ENCODE measurements at places on chromosomes 11 and 22.

DNA sequence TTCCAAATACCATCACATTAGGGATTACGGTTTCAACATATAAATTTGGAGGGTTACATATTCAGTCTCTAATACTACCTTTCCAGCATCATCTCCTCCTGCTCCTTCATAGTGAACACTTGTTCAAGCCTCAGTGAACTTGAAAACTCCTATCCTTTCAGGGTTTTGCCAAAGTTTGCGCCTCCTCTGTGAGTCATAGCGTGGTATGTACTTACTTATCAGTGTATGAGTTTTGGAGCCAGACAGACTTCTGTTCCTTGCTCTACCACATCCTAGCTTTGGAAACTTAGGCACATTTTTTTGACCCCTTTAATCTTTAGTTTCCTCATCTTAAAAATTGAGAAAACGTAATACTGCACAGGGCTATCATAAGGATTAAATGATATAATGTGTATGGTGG, 160.1 kb upstream of the ZC3H12C start:
- DNase-seq = no peak

DNA sequence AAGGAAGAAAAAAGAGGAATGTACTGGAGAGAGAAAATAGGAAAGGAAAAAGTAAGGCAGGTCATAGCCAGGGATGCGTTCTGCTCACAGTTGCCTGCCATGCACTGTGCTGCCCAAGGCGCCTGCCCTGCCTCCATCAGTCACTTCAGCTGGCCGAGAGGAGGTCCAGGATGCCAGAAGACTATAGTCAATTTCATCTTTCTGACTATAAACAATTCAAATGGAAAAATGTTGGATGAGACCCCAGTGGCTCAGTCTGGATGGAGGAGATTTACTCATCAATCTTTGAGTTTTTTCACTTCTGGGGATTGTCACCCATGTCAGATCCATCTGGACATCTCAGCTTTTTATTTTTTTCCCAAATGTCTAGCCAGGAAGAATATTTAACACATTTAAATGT, 36.7 kb upstream of the CLMP start:
- DNase-seq = no peak

DNA sequence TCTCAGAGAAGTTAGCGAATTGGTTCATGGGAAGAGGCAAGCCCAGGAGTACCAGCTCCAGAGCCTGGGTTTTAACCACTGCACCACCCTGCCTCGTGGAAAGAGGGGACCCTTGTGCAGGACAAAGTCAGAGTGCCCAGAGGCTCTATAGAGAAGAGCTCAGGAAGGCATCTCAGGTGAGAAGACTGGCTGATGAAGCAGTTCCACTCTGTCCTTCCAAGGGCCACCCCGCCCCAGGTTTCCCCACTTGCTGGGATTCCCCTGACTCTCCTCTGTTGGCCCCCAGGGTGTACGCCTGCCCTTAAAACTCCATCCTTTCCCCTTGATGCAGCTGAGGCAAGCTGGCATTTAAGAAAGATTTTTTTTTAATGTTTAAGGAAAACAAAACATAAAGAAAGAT, 265.8 kb downstream of the BUD13 start:
- no peak for DNase-seq

GRCh38 chr22:47023871-47024270, 261.4 kb downstream of the TBC1D22A start:
- no peak for DNase-seq

- no peak for DNase-seq
Measured at GRCh38 chr11:57368845-57369232, 12.1 kb downstream of the PRG3 start.

GRCh38 chr11:58992489-58992888, 53.2 kb downstream of the GLYATL1 start:
- DNase-seq = no peak

GRCh38 chr22:48635816-48636215, 1191.9 kb downstream of the BRD1 start:
- no peak for DNase-seq

DNA sequence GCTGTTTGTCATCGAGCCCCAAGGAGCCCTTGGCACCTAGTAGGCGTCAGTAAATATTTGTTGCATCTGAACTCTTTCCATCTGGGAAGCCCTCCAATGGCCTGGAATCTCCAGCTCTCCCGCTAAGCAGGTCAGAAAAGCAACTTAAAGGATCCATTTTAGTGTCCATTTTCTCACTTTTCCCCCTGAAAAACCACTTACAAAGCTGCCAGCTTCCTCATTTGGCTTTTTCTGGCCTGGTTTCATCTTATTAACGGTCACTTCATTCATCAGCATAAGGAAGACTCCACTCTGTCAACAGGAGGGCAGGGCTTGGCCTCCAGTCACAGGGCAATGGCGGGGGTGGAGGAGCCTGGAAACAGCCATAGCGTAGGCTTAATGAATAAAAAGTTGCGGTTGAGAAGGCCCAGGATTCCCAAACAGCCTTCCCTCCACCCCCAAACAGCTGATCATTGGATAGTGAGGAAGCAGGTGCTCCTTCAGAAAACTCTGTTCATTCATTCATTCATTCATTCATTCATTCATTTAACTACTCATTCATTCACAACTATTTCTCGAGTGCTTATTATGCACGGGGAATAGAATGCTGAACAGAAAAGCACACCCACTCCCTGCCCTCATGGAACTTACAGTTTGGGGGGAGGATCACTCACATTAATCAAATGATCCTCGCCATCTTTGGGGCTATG, 104.5 kb upstream of the RCN1 start:
- no peak for DNase-seq

DNA sequence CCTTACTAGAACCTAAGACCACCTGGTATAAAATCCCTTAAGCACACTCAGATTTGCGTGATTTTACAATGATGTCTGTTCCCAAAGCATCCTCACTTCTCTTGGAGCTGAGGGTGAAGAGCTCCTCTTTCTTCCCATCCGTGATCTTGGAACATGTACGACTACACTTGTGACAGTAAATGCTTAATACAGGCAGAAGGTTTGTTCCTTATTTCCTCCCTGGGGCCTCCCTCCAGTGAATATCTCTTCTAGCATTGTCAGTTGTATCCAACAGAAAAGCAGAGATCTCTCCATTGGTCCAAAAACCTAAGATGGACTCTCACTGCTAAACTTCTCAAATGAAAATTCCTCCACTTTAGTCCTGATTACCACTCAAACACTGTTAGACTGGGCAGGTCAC, 103.6 kb upstream of the VPREB1 start:
- DNase-seq = no peak

DNA sequence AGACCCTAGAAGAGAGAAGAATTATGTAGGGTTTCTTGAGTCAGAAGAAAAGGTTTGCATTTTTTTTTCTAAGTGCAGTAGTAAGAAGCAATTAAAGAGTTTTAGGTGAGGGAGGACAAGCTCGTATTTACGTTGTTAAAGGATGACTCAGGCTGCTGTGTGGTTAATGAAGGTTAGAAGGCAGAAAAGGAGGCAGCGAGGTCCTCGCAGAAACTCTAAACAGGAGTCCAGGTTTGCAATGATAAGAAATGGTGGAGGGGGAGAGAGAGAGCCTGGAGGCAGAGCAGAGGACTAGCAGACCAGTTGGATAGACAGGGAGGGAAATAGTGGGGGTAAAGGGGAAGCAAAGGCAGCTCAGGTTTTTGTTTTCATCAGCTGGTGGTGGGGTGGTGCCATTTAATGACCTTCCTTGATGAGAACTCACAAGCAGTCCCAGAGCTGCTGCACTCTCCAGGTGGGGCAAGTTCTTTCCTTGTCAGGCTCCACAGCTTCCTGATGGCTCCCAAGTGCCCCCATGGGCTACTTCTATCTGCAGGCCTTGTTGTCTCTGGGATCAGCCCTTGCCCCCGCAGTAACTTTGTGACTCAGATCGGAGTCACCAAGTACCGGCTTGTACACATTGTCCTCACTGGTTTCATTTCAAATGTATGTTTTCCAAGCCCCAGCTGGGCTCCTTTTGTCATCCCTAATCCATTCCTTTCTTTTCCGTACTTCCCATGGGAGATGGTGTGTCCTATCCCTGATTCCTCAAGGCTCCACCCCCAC, 8.3 kb upstream of the INSC start:
- no peak for DNase-seq

DNA sequence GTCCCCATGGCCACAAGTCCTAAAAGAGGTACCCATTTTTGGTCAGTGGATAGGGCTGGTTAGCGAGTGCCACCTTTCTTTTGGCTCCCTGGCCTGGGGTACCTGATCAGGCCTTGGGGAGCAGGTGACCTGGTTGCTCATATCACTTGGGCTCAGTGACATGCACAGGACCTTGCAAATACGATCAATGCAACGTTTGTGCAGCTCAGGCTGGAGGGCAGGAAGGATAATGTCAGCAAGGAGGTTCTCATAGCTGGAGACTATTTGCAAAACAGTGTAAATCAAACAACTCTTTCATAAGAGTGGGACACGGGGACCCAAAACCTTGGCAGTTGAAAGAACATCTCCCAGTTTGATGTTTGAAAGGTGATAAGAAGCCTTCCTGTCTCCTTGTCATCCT, 127.4 kb upstream of the CADM1 start:
- DNase-seq = no peak

GRCh38 chr11:126868741-126869140, 131.8 kb downstream of the KIRREL3 start:
- no peak for DNase-seq

DNA sequence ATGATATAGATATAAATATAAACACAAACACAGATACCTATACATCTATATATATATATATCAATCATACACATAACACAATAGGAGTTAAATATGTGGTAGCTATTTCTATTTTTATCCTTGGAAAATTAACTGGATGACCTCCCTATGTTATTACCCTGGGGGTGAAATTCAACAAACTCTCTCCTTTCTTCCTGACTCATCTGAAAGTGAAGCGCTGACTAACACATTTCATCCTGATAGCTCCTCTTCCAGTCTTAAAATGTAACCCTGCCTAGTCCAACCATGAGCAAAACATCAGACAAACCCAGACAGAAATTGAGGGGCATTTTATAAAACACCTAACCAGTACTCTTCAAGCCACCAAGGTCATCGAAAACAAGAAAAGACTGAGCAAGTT, 220.6 kb upstream of the ISX start:
- DNase-seq = no peak

DNA sequence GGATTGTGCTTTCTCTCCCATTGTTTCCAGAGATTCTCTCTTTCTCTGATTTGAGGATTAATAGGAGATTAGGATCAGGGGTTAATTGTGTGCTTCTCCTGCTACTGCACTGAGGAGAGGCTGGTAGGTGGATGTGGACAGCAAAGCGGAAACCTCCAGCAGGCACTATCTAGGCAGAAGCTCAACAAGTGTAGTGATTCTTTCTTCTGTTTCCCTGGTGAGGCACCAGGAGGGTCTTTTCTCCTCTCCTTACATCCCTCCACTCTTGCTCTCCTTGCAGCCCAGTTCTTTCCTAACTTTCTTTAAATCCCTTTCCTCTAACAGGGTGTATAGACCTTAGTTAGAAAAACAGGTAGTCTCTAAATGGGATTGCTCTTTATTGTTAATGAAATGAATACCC, 1.9 kb upstream of the ZBTB16 start:
- DNase-seq = no peak

- DNase-seq = no peak
Measured at GRCh38 chr11:61851113-61851899, 23.2 kb downstream of the FADS2 start.

GRCh38 chr22:49091451-49091850, 736.2 kb downstream of the BRD1 start:
- DNase-seq = no peak

- DNase-seq = no peak
Measured at GRCh38 chr22:48434156-48434867, 1393.4 kb downstream of the BRD1 start.

DNA sequence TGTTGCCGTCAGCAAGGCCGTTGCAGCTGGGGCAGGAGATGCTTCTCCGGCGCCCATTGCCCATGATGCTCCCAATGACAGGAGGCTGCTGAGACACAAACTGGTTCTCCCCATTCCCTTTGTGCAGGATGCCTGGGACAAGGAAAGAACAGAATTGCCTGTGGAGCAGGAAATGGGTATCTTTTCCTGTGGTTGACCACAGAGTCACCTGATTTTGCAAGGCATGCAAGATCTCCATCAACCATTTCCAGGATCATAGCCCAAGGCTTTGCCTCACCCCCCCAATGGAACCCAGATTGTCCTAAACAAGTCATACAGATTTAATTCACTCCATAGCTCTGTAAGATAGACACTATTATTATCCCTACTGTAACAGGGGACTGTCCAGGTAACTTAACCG, 148.1 kb upstream of the NARS2 start:
- no peak for DNase-seq

GRCh38 chr22:49994361-49995040, 18.1 kb downstream of the IL17REL start:
- no peak for DNase-seq

- DNase-seq = no peak
Measured at GRCh38 chr11:102325088-102325487, 7.8 kb downstream of the BIRC3 start.

DNA sequence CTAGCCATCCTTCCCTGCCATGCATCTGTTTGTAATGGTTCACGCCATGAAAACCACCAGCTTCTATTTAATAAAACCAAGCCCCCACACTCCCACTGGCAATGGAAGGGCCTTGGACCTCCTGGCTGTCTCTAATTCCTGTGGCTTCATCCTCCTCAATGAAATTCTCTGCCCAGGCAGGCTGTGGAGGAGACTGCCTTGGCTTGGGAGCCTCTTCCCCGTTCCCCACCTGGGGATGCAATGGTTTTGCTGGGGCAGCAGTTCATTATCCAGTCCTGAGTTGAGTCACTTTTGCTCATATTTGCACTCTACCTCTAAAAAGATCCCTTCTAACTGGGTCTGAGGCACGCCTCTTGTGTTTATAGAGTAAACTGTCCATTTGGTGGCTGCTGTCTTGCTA, 515.8 kb downstream of the NTM start:
- no peak for DNase-seq

- peak; percentile 72 for DNase-seq
Measured at GRCh38 chr11:2156416-2157182, 4.4 kb downstream of the INS start.

GRCh38 chr22:46142548-46143490, 7.5 kb upstream of the PPARA start:
- no peak for DNase-seq

DNA sequence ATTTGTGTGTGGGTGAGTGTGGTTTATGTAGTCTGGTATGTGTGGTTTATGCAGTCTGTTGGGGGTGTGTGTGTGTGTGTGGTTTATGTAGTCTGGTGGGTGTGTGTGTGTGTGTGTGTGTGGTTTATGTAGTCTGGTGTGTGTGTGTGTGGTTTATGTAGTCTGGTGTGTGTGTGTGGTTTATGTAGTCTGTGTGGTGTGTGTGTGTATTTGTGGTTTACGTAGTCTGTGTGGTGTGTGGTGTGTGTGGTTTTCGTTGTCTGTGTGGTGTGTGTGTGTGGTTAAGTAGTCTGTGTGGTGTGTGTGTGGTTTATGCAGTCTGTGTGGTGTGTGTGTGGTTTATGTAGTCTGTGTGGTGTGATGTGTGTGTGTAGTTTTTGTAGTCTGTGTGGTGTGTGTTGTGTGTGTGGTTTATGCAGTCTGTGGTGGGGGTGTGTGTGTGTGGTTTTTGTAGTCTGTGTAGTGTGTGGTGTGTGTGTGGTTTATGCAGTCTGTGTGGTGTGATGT, 26.2 kb upstream of the PARVG start:
- no peak for DNase-seq

GRCh38 chr22:39715778-39716495, 145.4 kb downstream of the CACNA1I start:
- DNase-seq = no peak

GRCh38 chr11:35380603-35381002, 38.8 kb downstream of the SLC1A2 start:
- no peak for DNase-seq

GRCh38 chr22:26684168-26684567, 26.8 kb downstream of the MIAT start:
- no peak for DNase-seq

GRCh38 chr11:24422376-24422775, 74.5 kb upstream of the LUZP2 start:
- no peak for DNase-seq
